Esophagus squamous epithelium (tissue), 5 donors: ENCODE measurements at places on chromosomes 3 and 15. TPM values are rescaled to one million over a fixed set of nuclear protein-coding genes. Genes with fewer than 3 reads are reported as not detected.
A peak's percentile ranks its signal among the peaks of the same experiment; 100 is the strongest.

- H3K4me3 ChIP-seq: no peak overlapping the region
- no peaks in the 10 kb centered on the region for H3K27me3 ChIP-seq
- H3K4me1 ChIP-seq: no peaks in the 10 kb centered on the region
- no peak for DNase-seq
- H3K36me3 ChIP-seq: no peaks in the 10 kb centered on the region
Observed at GRCh38 chr3:26118165-26118564, 328.3 kb downstream of the OXSM start.

DNA sequence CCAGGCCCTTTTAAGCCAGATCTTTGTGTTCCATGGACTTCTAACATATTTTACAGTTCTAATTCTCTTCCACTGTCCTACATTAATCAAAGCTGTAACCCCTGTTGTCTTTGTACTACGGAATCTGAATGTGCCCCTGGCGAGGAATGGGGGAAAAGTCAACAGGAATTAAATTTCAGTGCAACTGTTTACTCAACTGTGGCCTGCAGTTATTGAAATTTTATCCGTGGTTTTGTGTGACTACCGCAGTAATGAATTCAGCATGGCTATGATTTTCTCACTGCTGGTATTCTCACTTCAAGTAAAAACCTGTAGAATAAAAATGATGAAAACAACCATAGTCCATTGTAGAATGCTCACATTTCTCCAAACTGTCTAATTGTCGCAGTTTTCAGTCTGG lies 388.0 kb downstream of the FOXP1 start:
- no peak overlapping the region for H3K4me3 ChIP-seq
- no peak for DNase-seq
- no peak overlapping the region for H3K27ac ChIP-seq
- H3K27me3 ChIP-seq: no peaks in the 10 kb centered on the region

Gene GATM
- 11.1 TPM for total RNA-seq

DNA sequence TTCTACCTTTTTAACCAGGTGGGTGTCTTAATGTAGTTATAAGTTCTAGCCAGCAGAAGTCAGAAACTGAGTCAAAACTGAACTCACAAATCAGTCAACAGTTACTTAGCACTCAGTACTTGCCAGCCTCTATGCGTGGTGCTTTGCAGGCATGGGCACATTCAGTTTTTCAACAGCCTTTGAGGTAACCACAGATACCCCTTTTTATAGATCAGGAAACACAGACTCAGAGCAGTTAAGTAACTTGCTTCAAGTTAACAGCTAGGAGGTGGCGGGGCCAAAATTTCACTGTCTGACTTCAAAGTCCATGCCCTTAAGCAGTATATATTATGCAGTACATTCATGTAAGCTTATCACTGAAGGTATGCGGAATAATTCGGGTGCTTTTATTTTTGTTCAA lies 139.4 kb downstream of the FHIT start:
- H3K36me3 ChIP-seq: no peaks in the 10 kb centered on the region
- H3K27ac ChIP-seq: no peak overlapping the region
- no peak overlapping the region for H3K4me3 ChIP-seq
- H3K27me3 ChIP-seq: no peaks in the 10 kb centered on the region
- peaks cover 4% of the 10 kb centered on the region for H3K4me1 ChIP-seq

Gene SPSB4
- not detected for total RNA-seq

DNA sequence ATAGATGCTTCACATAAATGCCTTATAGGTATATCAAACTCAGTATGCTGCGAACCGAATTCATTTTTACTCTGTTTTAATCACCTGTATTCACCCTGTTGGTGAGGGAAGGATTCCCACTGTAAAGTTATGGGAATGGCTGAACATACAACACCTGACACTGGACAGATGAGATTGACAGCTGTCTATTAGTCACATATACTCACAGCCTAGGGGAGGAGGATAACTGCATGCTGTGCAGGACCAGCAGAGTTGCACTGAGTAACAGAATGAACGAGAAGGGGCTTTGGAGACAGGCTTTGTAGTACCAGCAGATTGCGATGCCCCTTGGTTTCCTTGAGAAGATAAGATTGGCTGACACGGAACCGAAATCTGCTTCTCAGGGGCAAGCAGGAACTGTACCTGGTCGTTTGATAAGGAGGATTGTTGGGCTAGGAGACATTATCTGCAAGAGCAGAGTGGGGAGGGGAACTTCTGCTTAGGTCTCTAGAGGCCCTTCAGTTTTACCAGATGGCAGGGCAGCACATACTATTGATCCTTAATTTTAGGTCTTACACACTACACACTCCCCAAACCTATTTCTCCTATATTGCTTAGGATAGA lies 43.5 kb upstream of the SLC22A13 start:
- peaks cover 9% of the 10 kb centered on the region for H3K36me3 ChIP-seq
- no peak overlapping the region for H3K4me3 ChIP-seq
- no peaks in the 10 kb centered on the region for H3K4me1 ChIP-seq
- DNase-seq: no peak
- H3K27me3 ChIP-seq: no peaks in the 10 kb centered on the region

DNA sequence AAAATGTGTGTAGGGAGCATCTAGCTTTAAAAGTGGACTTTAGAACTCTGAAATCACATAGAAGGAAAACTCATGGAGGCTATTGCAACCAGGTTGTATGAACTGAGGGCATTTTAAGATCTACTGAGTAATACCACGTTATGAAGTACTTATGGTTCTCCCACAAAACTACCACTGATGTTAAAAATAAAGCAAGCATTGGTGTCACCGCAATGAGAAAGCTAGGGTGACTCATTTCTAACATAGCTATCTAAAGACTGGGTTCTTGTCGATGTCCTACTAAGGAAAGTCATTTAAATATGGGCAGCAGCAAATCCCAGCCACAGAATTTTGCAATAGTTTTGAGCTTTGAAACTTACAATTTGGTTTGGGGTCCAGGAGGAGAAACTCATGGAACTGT lies 584.8 kb downstream of the DIPK2A start:
- no peaks in the 10 kb centered on the region for H3K4me1 ChIP-seq
- H3K4me3 ChIP-seq: no peak overlapping the region
- no peaks in the 10 kb centered on the region for H3K27me3 ChIP-seq
- no peak overlapping the region for H3K27ac ChIP-seq
- DNase-seq: no peak

Gene PIK3CA
- 19.3 TPM for total RNA-seq

Gene GABRB3
- 0.95 TPM for total RNA-seq

Gene CD276
- total RNA-seq: 21.9 TPM

DNA sequence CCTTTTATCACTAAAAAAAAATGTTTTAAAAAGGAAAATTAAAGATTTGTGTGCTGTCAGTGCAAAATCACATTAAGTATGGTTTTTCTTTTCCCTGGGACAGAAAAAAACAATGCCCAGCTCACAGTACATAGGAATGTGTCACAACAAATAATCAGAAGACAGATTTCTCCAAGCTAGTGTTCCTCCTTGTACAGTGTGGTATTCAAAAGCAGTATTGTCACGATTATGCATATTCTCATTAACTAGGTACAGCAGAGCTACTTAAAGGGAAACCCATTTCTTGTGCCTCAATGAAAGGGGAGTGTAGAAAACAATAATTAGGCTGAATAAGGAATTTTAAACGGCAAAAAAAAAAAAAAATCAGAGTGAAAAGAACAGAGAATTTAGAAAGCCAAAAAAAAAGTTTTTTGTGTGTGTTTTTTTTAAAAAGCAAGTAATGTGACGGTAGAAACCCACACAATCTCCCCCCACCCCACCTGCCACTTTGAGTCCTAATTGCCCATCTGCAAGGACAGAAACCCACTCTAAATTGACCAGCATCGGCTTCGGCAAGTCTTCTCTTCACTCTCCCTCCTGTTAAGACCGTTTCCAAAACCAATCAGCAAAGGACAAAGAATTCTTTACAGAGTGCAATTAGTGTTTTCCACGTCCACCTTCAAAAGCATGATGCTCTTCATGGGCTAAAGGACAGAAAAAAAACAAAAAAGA lies 41.0 kb downstream of the EIF4E3 start:
- DNase-seq: no peak
- no peaks in the 10 kb centered on the region for H3K27me3 ChIP-seq
- peaks cover 48% of the 10 kb centered on the region for H3K4me1 ChIP-seq
- H3K4me3 ChIP-seq: no peak overlapping the region
- no peaks in the 10 kb centered on the region for H3K36me3 ChIP-seq

GRCh38 chr15:85839643-85840042 lies 44.9 kb upstream of the KLHL25 start:
- H3K36me3 ChIP-seq: no peaks in the 10 kb centered on the region
- H3K27ac ChIP-seq: no peak overlapping the region
- H3K27me3 ChIP-seq: no peaks in the 10 kb centered on the region

Gene ISLR
- 2.9 TPM for total RNA-seq

DNA sequence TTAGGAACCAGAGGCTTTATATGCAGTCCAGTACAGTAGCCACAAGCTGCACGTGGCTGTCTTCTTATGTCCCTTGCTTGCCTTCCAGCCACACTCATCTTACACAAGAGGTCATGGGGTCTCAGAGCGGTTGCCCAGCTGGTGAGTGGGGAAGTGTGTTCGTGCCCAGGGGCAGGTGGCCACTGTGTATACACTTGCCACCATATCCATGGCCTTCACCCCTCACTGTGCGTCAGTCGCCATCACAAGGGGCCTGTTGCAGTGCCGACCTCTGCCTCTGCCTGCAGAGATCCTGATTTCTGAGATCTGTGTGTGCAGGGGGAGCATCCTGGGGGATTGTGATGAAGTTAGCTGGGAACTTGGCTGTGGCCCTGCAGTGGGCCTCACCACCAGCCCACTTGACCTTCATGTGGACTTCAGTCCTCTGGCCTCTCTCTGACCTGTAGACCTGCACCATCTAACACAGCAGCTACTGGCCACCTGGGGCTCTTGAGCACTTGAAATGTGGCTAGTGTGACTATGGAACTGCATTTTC lies 43.1 kb upstream of the SACM1L start:
- H3K27me3 ChIP-seq: no peaks in the 10 kb centered on the region
- H3K4me1 ChIP-seq: peaks cover 31% of the 10 kb centered on the region
- H3K4me3 ChIP-seq: no peak overlapping the region
- peak overlapping the region; percentile 56 for H3K27ac ChIP-seq
- no peaks in the 10 kb centered on the region for H3K36me3 ChIP-seq
- DNase-seq: no peak

GRCh38 chr3:113129168-113129567 lies 82.2 kb upstream of the BOC start:
- no peak overlapping the region for H3K27ac ChIP-seq
- no peaks in the 10 kb centered on the region for H3K36me3 ChIP-seq
- peaks cover 5% of the 10 kb centered on the region for H3K4me1 ChIP-seq
- no peak for DNase-seq
- no peaks in the 10 kb centered on the region for H3K27me3 ChIP-seq

GRCh38 chr3:3351226-3351625 lies 171.7 kb upstream of the CRBN start:
- H3K4me3 ChIP-seq: no peak overlapping the region
- no peaks in the 10 kb centered on the region for H3K4me1 ChIP-seq
- H3K27me3 ChIP-seq: no peaks in the 10 kb centered on the region

- DNase-seq: no peak
- peaks cover 20% of the 10 kb centered on the region for H3K4me1 ChIP-seq
- no peaks in the 10 kb centered on the region for H3K36me3 ChIP-seq
- H3K27ac ChIP-seq: peak overlapping the region; percentile 62
Observed at GRCh38 chr3:182116386-182116785, 404.7 kb downstream of the SOX2 start.

DNA sequence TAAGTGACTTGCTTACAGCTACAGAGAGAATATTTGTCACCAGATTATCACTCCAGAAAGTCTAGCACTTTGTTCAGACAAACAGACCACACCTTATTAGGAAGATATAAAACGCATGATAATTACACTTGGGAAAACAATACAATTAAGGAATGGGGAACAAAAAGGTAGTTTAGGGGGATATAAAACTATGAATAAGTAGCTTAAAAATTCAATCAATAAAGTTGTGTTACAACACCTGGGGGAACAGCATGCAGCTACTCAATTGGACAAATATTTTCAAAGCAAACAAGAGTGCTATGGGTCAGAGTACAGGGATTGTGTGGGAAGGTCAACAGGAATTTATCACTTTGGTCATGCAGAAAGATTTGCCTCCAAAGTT lies 15.1 kb downstream of the CLDN1 start:
- H3K27ac ChIP-seq: peak overlapping the region; percentile 66
- no peak for DNase-seq
- peaks cover 7% of the 10 kb centered on the region for H3K36me3 ChIP-seq
- H3K4me1 ChIP-seq: no peaks in the 10 kb centered on the region
- no peaks in the 10 kb centered on the region for H3K27me3 ChIP-seq

Gene SKOR1
- total RNA-seq: 0.76 TPM

DNA sequence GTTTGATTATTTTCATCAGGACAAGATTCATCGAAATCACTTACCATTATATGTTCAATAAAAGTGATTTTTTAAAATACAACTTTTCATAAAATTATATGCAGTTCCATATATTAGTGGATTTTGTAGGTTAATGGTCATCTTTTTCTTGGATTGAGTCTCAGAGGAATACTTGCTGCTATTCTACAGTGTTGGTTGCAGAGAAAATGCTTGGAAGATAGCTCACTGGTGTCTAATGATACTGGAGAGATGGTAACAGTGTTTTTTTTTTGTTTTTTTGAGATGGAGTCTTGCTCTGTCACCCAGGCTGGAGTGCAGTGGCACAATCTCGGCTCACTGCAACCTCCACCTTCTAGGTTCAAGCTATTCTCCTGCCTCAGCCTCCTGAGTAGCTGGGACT lies 143.3 kb downstream of the TCF12 start:
- DNase-seq: no peak
- H3K36me3 ChIP-seq: no peaks in the 10 kb centered on the region
- no peak overlapping the region for H3K4me3 ChIP-seq
- H3K27ac ChIP-seq: no peak overlapping the region

Gene IL5RA
- not detected for total RNA-seq

DNA sequence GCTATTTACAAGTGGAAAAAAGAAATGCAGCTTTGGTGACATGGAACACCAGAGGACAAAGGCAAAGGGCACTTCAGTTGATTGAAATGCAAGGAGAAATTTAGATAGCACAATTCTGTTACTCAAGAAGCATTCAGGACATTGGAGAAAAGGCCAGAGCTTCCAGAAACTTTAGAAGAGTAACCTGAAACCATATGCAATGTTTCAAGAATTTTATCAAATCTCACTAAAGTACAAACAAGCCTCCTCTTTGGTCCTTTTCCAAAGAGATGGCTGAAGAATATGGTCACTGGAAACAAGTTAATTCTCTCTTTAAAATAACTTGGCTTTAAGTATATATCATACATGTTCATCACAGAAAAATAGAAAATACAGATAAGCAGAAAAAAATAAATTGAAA lies 14.6 kb upstream of the LMOD3 start:
- H3K4me3 ChIP-seq: no peak overlapping the region
- no peaks in the 10 kb centered on the region for H3K27me3 ChIP-seq
- no peak overlapping the region for H3K27ac ChIP-seq
- H3K4me1 ChIP-seq: no peaks in the 10 kb centered on the region

GRCh38 chr15:38847666-38848065 lies 283.1 kb upstream of the RASGRP1 start:
- H3K4me3 ChIP-seq: no peak overlapping the region
- H3K4me1 ChIP-seq: no peaks in the 10 kb centered on the region
- H3K36me3 ChIP-seq: no peaks in the 10 kb centered on the region
- no peaks in the 10 kb centered on the region for H3K27me3 ChIP-seq

Gene TCAIM
- 25.0 TPM for total RNA-seq

Gene UROC1
- not detected for total RNA-seq

GRCh38 chr3:82802501-82802900 lies 1041.1 kb upstream of the GBE1 start:
- no peaks in the 10 kb centered on the region for H3K36me3 ChIP-seq
- DNase-seq: no peak
- no peak overlapping the region for H3K27ac ChIP-seq
- no peaks in the 10 kb centered on the region for H3K4me1 ChIP-seq
- no peaks in the 10 kb centered on the region for H3K27me3 ChIP-seq
- H3K4me3 ChIP-seq: no peak overlapping the region
